Chondrocyte (in vitro differentiated cells): ENCODE measurements at places on chromosomes 6 and 20. TPM values are rescaled to one million over a fixed set of nuclear protein-coding genes. Genes with fewer than 3 reads are reported as not detected.

- no peaks in the 10 kb centered on the region for H3K27me3 ChIP-seq
- H3K36me3 ChIP-seq = no peaks in the 10 kb centered on the region
- H3K4me1 ChIP-seq = peaks cover 48% of the 10 kb centered on the region
- peak overlapping the region; percentile 82 for H3K4me3 ChIP-seq
Observed at GRCh38 chr20:33442136-33443005, 1.2 kb downstream of the SNTA1 start.

DNA sequence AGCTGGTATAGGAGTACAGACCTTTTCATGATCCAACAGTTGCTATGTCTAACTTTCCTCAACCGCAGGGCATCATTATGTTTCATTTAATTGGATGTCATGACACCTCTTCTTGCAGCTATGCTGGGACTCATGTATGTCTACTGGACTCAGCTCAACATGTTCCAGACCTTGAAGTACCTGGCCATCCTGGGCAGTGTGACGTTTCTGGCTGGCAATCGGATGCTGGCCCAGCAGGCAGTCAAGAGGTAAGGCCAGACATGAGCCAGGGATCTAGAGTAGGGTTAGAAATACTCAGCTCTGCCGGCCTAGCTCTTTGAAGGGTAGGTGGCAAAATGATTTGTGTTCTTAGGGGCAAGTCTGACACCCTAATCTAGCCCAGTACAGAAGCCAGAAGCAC lies 25.2 kb downstream of the GHRH start:
- peaks cover 10% of the 10 kb centered on the region for H3K4me1 ChIP-seq
- no peak for DNase-seq
- peaks cover 37% of the 10 kb centered on the region for H3K36me3 ChIP-seq
- H3K27me3 ChIP-seq = no peaks in the 10 kb centered on the region

GRCh38 chr20:45867819-45868176 lies 10.4 kb downstream of the ZSWIM3 start:
- H3K27me3 ChIP-seq = no peaks in the 10 kb centered on the region
- no peak overlapping the region for H3K4me3 ChIP-seq
- H3K4me1 ChIP-seq = peaks cover 8% of the 10 kb centered on the region
- H3K36me3 ChIP-seq = no peaks in the 10 kb centered on the region

The CAP2 gene
- 76.6 to 90.4 TPM (median 86.1 TPM) in 3 replicates for total RNA-seq

The RIPOR3 gene
- 0.12 TPM in 1 of 3 replicates, not detected in the others for total RNA-seq

DNA sequence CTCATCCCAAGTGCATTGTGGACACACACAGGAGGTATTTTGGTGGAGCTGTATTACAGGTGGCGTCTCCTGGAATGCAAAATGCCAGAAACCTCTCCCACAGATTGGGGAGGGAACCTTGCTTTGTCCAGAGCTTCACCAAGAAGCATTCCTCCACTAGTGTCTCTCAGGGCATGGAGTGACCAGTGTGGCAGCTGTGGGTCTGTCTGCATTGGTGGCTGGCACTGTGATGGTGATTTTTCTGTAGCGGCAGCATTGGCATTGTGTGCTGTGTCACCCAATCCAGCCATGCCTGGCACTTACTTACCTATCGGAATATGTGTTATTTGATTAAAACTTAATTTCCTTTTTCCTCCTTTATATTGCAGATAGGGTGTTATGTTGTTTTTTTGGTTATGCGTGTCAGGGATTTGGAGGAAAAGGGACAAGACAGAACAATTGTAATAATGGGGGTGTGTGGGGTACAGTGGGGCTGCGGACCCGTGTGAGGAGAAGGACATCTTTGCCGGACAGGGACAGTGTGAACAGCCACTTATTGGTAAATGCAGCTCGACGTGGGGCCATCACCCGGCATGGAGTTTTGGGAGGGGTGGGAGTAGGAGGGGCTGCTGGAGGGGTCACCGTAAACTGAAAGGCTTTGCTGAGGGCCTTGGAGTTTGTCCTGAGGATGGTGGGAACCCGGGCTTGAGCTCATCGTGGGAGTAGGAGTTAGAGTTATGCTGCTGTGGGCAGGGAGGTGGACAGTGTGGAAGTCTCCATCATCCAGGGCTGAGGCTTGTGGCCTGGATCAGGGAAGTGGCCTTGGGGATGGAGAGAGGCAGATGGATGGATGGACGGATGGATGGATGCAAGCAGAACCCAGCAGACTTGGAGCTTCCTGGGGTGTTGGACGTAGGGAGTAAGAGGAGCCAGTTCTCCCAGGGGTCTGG lies 105.0 kb downstream of the SYCP2 start:
- peaks cover 7% of the 10 kb centered on the region for H3K4me1 ChIP-seq
- peaks cover 36% of the 10 kb centered on the region for H3K27me3 ChIP-seq
- no peak overlapping the region for H3K27ac ChIP-seq
- peaks cover 4% of the 10 kb centered on the region for H3K36me3 ChIP-seq
- no peak overlapping the region for H3K4me3 ChIP-seq
- DNase-seq = no peak

The RNASET2 gene
- 27.0 to 29.4 TPM (median 27.1 TPM) in 3 replicates for total RNA-seq

GRCh38 chr20:51532577-51533191 lies 9.8 kb downstream of the NFATC2 start:
- peak overlapping the region; percentile 96 for H3K27ac ChIP-seq
- H3K4me1 ChIP-seq = peaks cover 72% of the 10 kb centered on the region
- no peaks in the 10 kb centered on the region for H3K27me3 ChIP-seq
- no peaks in the 10 kb centered on the region for H3K36me3 ChIP-seq
- H3K4me3 ChIP-seq = no peak overlapping the region

The RNF144B gene
- total RNA-seq = 9.6 to 11.2 TPM (median 10.2 TPM) in 3 replicates

DNA sequence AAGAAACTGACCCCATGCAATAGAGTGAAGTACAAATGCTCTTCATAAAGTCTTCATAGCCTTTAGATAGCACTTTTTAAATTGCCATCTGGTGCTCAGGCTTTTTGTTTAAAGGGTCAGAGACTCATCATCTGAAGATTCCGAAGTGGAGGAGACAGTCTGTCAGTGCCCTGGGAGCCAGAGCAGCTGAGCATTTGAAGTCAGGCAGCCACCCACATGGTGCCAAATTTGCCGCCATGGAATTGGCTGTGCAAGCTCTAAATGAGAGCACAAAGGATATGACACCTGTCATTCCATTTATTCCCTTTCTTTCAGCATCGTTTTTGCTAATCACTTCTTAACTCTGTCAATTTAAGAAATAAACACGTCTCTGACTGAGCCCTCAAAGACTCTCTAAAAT lies 32.8 kb upstream of the CEP162 start:
- no peak for DNase-seq
- no peaks in the 10 kb centered on the region for H3K36me3 ChIP-seq

GRCh38 chr20:47950124-47950912 lies 165.0 kb upstream of the SULF2 start:
- no peak for DNase-seq
- H3K27me3 ChIP-seq = peaks cover 28% of the 10 kb centered on the region
- H3K36me3 ChIP-seq = peaks cover 5% of the 10 kb centered on the region

The SLC17A1 gene
- not detected in 3 replicates for total RNA-seq

GRCh38 chr6:135347887-135348286 lies 149.7 kb downstream of the AHI1 start:
- no peaks in the 10 kb centered on the region for H3K4me1 ChIP-seq
- no peaks in the 10 kb centered on the region for H3K27me3 ChIP-seq
- H3K36me3 ChIP-seq = peaks cover 4% of the 10 kb centered on the region
- H3K27ac ChIP-seq = no peak overlapping the region
- DNase-seq = no peak

GRCh38 chr6:72944660-72945059 lies 280.6 kb downstream of the KHDC1L start:
- DNase-seq = no peak
- H3K4me3 ChIP-seq = no peak overlapping the region
- H3K27ac ChIP-seq = no peak overlapping the region
- peaks cover 11% of the 10 kb centered on the region for H3K4me1 ChIP-seq

- no peak for DNase-seq
- H3K36me3 ChIP-seq = no peaks in the 10 kb centered on the region
- H3K4me3 ChIP-seq = no peak overlapping the region
Observed at GRCh38 chr6:152502421-152503188, 134.6 kb downstream of the SYNE1 start.

- H3K27me3 ChIP-seq = no peaks in the 10 kb centered on the region
- no peak overlapping the region for H3K4me3 ChIP-seq
- peaks cover 18% of the 10 kb centered on the region for H3K36me3 ChIP-seq
- peaks cover 45% of the 10 kb centered on the region for H3K4me1 ChIP-seq
- no peak overlapping the region for H3K27ac ChIP-seq
Observed at GRCh38 chr6:107866606-107867301, 42.6 kb upstream of the SCML4 start.

GRCh38 chr20:52251827-52252226 lies 60.2 kb upstream of the ZFP64 start:
- H3K27ac ChIP-seq = no peak overlapping the region
- H3K36me3 ChIP-seq = no peaks in the 10 kb centered on the region
- no peaks in the 10 kb centered on the region for H3K4me1 ChIP-seq
- H3K4me3 ChIP-seq = no peak overlapping the region

DNA sequence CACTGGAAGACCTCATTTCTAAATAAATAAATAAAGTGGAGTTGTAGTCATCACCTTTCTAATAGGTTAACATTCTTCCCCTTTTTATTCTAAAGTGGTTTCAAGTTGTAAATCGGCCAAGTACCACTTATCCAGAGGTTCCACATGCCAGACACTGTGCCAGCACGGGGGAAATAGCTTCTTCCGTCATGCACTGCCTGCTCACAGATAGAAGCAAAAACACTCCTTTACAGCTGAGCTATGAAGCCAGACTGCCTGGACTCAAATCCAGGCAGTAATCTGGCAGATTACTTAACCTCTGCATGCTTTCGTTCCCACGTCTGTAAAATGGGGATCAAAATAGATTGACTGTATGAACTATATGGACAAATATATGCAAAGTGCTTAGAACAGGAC lies 17.2 kb upstream of the SCML4 start:
- H3K4me1 ChIP-seq = no peaks in the 10 kb centered on the region
- no peak for DNase-seq
- no peak overlapping the region for H3K27ac ChIP-seq
- H3K36me3 ChIP-seq = no peaks in the 10 kb centered on the region

GRCh38 chr6:27495386-27496135 lies 22.7 kb upstream of the ZNF184 start:
- H3K4me1 ChIP-seq = peaks cover 8% of the 10 kb centered on the region
- no peaks in the 10 kb centered on the region for H3K36me3 ChIP-seq
- H3K4me3 ChIP-seq = peak overlapping the region; percentile 83
- H3K27ac ChIP-seq = peak overlapping the region; percentile 87
- no peak for DNase-seq
